ENCODE measurements at places on chromosomes 7 and 10.

GRCh38 chr10:98411166-98411565 is 3.8 kb downstream of the PYROXD2 start:
- no peak for DNase-seq

DNA sequence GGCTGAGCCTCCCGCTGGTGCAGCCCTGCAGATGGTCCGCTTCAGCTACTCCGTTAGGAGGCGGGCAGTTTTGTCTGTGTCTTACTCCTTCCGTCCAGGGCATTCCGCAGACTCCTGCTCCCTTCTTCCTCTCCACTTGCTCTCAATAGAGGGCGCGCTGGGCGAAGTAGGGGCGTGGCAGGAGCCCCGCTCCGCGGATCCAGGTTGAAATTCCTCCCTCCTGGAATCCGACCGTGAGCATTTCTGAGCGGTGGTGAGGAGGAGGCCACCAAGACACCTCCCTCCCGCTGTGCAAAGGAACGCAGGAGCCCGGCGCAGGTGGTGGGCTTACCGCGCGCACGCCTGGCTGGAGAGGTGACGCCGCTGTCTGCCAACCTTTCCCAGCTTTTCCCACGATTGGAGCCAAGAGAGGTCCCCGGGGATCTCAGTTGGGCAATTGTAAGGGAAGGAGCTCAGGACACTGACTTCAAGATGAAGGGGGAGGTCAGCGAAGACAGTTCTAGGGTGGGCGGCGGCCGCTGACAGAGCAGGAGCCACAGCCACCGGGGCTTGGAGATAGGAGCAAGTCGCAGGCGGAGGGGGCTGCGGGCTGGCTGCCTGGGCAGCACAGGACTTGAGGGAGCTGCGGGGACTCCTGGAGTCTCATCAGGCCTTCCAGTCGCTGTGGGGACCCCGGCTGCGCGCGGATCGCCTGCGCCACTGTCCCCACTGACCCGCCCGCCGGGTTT is 1011.3 kb downstream of the XPNPEP1 start:
- DNase-seq: no peak

DNA sequence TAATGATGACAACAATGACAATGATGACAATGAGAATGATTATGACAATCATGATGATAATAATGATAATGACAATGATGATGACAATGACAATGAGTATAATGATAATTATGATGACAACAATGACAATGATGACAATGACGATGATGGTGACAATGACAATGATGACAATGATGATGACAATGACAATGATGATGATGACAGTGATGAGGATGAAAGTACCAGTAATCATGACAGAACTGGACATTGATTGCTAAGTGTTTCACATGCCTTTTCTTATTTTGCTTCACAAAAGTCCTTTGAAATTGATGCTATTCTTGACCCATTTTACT is 1106.0 kb upstream of the AUTS2 start:
- no peak for DNase-seq

DNA sequence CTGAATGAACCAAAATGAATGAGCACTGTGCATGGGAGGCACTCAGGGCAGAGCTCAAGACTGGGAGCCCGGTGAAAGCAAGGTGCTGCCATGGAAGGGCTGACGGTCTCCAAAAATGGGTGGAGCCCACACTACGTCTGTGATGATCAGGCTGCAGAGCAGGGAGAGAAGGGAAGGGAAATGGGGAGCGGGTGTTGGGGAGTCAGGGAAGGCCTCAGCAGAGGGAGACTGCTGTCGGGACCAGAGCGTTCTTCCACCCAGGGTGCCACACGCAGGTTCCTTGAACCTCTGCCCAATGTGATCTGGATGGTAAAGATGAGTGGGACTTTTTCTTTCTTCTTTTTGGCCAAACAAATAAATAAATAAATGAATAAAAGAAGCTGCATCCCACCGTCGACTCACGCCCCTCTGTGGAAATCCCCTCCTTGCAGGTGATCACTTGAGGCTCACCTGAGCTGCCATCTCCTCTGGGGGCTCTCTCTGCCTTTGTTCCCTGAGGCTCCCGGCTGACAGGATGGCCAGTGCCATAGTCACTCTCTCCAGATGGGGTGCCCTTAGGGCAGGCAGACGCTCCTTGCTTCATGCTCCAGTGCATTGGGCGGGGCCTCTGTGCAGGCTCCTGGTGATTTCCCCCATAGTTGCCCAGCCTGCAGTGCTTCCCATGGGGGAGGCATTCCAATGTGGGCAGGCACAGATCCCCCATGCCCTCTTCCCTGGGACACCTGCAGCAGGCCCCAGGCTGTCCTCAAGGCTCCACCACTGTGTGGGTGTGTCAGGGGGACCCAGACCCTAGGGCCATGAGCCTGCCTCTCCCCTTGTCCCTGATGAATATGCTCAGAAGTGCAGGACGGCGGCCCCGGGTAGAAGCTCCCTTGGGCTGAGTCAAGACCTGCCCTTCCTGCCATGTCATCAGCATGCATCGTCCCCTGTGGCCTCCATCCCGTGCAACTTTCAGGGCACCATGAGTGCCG is 131.8 kb downstream of the PTPN20 start:
- DNase-seq: no peak

Measured in Calu3 (cell line).